ENCODE measurements at places on chromosomes 7 and 10. TPM values are rescaled to one million over a fixed set of nuclear protein-coding genes. Genes with fewer than 3 reads are reported as not detected.

Gene GTF2IRD1
- total RNA-seq, result not detected

Gene SPDYE8
- not detected for total RNA-seq

Gene STEAP2
- 0.16 TPM for total RNA-seq

Gene GRM3
- not detected for total RNA-seq

GRCh38 chr10:110868981-110869380 is 2.7 kb upstream of the PDCD4 start:
- H3K4me1 ChIP-seq, result peaks cover 71% of the 10 kb centered on the region
- H3K36me3 ChIP-seq, result no peaks in the 10 kb centered on the region
- peak overlapping the region; percentile 92 for H3K27ac ChIP-seq

GRCh38 chr10:26939962-26940354 is 79.2 kb upstream of the ABI1 start:
- no peak overlapping the region for H3K4me3 ChIP-seq
- no peaks in the 10 kb centered on the region for H3K27me3 ChIP-seq
- H3K27ac ChIP-seq, result no peak overlapping the region
- no peaks in the 10 kb centered on the region for H3K4me1 ChIP-seq
- H3K36me3 ChIP-seq, result no peaks in the 10 kb centered on the region
- no peak for DNase-seq

DNA sequence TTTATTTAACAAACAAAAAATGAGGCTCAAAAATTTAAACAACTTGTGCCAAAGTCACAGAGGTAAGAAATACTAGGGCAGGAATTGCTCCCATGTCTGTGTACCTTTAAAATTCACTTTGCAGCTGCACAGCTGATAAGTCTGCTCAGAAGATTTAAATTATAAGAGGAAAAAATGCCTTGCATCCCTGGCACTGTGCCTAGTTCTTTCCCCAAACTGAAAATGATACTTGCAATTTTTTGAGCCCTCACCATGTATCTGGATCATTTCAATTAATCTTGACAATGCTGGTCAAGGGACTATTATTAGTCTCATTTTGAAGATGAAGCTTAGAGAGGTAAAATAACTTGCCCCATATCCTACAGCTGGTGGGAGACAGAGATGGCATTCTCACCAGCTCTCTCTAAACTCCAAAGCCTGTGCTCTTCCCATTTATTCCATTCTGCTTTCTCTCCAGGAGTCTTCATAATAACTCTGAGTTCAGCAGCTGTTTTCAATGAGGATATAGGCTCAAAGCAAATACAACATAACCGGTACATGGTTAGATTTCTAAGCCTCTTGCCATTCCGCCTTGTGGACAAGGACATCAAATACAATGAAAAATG is 350.5 kb upstream of the LRRTM3 start:
- DNase-seq, result no peak
- H3K4me1 ChIP-seq, result no peaks in the 10 kb centered on the region
- no peak overlapping the region for H3K4me3 ChIP-seq
- H3K27me3 ChIP-seq, result no peaks in the 10 kb centered on the region
- no peaks in the 10 kb centered on the region for H3K36me3 ChIP-seq
- no peak overlapping the region for H3K27ac ChIP-seq

DNA sequence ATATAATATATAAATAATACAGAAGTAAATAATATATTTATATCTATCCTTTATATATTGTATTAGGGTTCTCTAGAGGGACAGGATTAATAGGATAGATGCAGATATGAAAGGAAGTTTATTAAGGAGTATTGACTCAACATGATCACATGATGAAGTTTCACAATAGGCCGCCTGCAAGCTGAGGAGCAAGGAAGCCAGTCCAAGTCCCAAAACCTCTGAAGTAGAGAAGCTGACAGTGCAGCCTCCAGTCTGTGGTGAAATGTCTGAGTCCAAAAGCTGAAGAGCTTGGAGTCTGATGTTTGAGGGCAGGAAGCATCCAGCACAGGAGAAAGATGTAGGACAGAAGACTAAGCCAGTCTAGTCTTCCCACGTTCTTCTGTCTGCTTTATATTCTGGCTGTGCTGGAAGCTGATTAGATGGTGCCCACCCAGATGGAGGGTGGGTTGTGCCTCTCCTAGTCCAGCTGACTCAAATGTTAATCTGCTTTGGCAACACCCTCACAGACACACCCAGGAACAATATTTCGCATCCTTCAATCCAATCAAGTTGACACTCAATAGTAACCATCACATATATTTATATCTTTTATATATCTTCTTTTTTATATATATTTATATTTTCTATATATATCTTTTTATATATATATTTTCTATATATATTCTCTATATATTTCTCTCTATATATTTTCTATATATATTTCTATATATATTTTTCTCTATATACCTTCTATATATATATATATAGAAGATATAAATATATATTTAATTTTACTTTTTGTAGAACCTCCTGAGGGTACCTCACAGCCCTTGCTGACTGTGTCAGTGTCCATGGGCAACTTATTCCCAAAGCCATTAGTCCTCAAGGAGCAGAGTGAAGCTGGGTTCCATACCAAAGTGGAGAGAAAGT is 24.6 kb upstream of the AKR1B10 start:
- H3K4me3 ChIP-seq, result no peak overlapping the region
- no peak overlapping the region for H3K27ac ChIP-seq
- DNase-seq, result no peak
- H3K36me3 ChIP-seq, result no peaks in the 10 kb centered on the region
- no peaks in the 10 kb centered on the region for H3K27me3 ChIP-seq

DNA sequence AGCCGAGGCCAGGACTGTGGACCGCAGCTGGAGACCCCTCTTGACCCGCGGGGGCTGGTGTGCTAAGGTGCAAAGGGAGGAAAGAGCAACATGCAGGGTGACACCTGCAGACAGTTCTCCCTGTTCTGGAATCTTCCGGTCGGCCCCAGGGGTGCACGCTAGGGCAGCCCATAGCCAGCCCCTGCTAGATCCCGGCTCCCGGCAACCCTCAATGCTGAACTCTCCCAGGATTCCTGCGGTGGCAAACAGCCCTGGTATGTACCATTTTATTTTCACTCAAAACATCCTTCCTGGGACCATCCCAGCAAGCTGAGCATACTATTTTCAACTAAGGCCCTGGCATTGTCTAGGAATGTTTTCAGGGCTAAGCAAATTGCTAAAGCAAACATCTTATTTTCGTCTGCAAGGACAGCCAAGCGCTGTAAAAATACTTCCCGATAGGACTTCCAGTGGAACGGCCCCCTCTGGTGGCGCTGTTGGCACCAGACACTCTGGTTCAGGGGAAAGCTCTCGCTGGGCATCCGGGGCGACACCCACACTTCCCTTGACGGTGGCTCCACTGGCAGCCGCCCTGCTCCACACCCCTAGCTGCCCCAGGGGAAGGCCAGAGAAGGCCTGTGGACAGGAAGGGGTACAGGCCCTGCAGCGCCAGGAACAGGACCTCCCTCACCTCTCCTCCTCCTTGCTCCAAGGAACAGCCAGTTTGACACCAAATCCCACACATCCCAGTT is 99.4 kb downstream of the CTBP2 start:
- no peak overlapping the region for H3K4me3 ChIP-seq
- no peaks in the 10 kb centered on the region for H3K36me3 ChIP-seq
- H3K27me3 ChIP-seq, result no peaks in the 10 kb centered on the region
- H3K4me1 ChIP-seq, result peaks cover 93% of the 10 kb centered on the region
- peak; percentile 54 for DNase-seq

DNA sequence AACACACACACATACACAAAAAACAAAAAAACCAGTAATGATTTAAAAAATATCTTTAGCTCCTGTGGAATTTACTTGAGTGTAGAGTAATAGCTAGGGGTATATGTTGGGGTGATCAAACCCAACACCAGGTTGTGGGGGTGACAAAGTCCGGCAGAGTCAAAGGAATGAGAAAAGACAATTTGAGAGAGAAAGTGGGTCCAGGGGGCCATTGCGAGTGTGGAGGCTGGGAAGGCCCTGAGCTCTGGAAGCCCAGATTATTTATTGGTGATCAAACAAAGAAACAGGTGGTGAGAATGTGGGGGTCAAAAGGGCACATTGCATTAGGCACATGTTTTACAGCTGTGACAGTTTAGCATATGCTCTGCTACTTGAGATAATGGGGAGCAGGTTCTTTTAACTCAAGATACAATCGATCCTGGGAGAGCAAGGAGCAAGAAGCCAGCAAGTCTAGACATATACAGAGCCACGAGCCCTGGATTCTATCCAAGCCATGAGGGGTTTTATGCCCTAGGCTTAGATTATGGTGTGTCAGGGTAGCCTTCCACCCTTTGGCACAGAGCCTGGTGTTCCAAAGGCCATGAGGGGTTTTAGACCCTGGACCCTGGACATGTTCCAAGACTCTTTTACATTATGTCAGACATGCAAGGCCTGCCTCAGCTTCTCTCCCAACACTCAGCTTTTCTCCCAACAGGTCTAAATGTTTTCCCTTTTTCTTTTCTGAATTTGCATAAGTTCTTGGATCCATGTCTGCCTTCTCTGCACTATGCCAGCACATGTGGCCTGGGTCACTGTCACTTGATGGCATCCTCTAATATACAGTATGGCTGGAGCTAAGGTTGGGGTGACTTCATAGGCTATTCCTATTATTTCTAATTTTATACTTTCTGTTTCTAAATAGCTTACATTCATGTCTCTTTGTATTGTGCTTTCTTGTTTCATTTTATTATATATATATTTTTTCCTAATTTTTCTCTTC is 48.6 kb upstream of the MKI67 start:
- no peaks in the 10 kb centered on the region for H3K36me3 ChIP-seq
- no peak overlapping the region for H3K4me3 ChIP-seq

- no peaks in the 10 kb centered on the region for H3K27me3 ChIP-seq
- H3K27ac ChIP-seq, result no peak overlapping the region
- no peak for DNase-seq
- peaks cover 48% of the 10 kb centered on the region for H3K36me3 ChIP-seq
Observed at GRCh38 chr7:73570521-73570920, 7.9 kb downstream of the TBL2 start.

DNA sequence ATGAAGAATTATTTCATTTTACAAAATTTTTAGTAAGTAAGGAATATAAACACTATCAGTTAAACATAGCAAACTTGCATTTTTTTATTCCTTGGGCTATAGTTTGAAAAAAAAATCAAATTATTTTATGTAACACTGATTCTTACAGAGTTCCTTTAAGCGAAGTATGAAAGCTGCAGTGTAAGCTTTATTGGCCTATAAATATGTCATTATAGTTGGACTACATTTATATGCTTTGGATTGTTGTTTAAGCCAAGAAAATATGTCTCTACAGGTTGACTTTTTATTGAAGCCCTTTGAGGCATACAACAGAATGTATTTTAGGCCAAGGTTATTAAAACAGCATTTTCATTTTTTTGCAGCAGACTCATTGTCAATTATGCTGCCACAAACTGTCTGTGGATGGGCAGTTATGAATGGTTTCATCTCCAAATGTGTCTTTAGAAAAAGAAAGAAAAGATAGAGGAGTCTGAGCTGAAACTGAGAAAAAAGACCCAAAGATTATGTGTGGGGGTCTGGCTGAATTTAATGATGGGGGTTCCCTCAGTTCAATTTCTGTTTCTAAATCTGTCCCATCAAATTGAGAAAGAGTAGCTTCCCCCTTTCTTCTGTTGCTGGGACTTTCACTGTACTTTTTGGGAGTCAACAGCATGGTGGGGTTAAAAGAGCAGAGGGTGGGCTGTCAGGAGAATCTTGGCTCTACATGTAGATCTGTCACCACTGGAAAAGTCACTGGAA is 43.1 kb downstream of the ARID5B start:
- peaks cover 10% of the 10 kb centered on the region for H3K4me1 ChIP-seq
- H3K4me3 ChIP-seq, result no peak overlapping the region
- peak overlapping the region; percentile 3 for H3K27ac ChIP-seq
- DNase-seq, result no peak
- H3K27me3 ChIP-seq, result no peaks in the 10 kb centered on the region

GRCh38 chr7:28922624-28923331 is 35.4 kb downstream of the TRIL start:
- H3K27ac ChIP-seq, result no peak overlapping the region
- peaks cover 4% of the 10 kb centered on the region for H3K4me1 ChIP-seq
- DNase-seq, result peak; percentile 87

- no peaks in the 10 kb centered on the region for H3K36me3 ChIP-seq
- DNase-seq, result no peak
- H3K27ac ChIP-seq, result no peak overlapping the region
Observed at GRCh38 chr10:63723741-63724140, 202.5 kb downstream of the REEP3 start.

GRCh38 chr10:24680647-24681524 is 42.8 kb downstream of the ARHGAP21 start:
- H3K4me3 ChIP-seq, result no peak overlapping the region
- no peaks in the 10 kb centered on the region for H3K4me1 ChIP-seq
- no peaks in the 10 kb centered on the region for H3K36me3 ChIP-seq
- H3K27ac ChIP-seq, result no peak overlapping the region
- no peak for DNase-seq
- H3K27me3 ChIP-seq, result no peaks in the 10 kb centered on the region
